ENCODE measurements at places on chromosomes 13 and 19. TPM values are rescaled to one million over a fixed set of nuclear protein-coding genes. Genes with fewer than 3 reads are reported as not detected.

Gene ZNF497
- 1.2 TPM for total RNA-seq

Gene NLRP4
- not detected for total RNA-seq

Gene FCER2
- not detected for total RNA-seq

Gene ZNF878
- not detected for total RNA-seq

Gene TEAD2
- total RNA-seq: 17.3 TPM

Measured in A549 treated with AZD2906 at 1 μM for 4 hours (cell line).